Stimulated activated CD4-positive, alpha-beta T cell treated with anti-CD3 and anti-CD28 coated beads, Interleukin-2, amount 100 ng/mL, for 24 hours (primary cell): ENCODE measurements at places on chromosomes 3 and 15.

- DNase-seq, result peak; percentile 73
Measured at GRCh38 chr15:50906954-50907600, 1.4 kb upstream of the AP4E1 start.

DNA sequence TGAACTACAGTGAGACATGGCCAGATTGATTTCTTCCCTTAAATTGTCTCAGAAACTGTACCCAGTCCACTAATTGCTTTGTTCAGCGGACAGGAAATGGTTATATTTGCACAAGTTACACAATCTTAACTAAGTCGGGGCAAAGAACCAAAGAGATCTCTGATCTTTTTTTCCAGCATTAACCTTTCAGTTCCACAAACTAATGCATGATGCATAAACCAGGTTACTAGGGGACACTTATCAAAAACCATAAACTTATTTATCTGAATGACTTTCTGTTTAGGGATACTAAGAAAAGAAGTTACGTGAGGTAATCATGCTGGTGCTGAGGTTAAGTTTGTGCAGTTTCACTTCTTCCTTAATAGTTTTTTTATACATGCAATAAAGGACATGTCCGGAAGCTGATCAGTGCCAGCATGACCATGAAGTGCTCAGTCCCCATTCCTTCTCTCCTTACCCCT is 22.4 kb downstream of the FNDC3B start:
- no peak for DNase-seq

DNA sequence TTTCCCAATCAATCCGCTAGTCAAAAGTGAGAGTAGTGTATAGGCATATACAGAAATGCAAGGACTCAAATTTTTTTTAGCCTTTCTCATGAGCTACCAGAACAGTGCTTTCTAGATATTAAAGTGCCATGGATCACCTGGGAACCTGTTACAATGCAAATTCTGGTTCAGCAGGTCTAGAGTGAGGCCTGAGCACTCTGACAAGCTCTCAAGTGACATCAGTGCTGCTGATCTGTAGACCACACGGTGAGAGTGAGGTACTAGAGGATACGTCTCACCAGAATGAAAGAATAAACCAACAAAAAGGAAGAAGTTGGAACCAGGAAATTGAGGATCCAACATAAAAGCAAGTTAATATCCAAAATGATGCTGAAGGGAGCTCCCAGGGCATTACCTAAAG is 16.0 kb upstream of the PLA2G4D start:
- no peak for DNase-seq

DNA sequence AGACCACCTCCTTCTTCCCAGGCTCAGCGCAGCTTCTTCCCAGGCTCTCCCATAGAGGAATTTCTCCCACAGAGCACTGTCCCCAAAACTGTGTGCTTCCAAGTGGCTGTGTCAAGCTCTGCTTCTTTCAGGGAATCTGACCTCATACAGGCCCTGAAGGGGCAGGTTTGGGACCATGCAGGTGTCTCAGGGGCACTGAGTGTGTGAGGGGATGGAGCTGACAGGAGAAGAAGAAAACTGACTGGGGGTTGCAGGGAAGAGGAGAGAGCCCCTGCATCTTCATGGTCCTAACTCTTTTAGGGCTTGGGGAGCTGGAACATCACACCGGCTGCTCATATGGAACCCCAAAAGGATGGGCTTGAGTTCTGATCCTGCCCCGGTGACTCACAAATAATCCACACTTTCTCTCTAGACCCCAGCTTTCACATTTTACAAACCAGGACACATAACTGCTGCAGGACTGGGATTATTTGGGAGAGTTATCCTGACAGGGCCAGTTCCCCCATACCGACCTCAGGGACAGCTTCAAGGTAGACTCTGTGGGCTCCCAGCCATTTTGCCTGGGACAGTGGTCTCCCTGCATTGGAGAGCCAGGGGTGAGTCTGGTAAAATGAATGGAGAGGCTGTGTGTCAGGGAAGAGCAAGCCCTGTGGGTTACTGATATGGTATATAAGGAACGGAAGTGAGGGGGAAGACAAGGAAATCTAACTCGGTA is 316.1 kb downstream of the TLE3 start:
- no peak for DNase-seq

DNA sequence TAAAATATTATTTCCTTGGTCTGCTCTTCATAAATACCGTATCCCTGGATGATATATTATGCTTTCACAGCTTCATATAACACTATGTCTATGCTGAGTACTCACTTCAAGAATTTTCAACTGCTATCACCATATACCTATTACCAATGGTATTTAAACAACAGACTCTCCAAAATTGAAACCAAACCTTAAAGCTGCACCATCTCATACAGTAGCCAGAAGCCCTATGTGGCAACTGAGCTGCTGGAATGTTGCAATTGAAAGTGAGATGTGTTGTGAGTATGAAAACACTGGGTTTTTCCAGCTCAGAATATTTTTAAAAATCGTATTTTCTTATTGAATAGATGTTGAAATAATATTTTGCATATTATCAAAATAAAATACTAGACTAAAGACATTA is 130.1 kb upstream of the GOLGA6L6 start:
- DNase-seq, result no peak
